ENCODE measurements at places on chromosomes 13 and 19.

DNA sequence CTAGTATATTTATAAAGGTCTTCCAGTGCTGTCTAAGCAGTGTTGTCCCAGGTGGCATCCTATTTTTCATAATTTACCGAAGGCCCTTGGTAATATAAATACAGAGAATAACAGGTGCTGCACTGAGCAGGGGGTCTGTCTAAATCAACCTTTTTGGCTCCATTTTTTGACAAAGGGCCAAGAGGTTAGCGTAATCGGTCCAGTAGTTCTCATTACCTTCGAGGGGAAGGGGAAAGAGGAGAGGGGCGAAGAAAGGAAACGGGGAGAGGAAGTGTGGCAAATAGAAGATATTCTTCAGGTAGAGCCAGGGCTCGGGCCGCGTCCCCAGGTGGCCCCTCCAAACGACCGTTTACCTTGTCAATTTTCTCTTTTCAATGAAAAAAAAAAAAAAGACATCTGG lies 749 bp upstream of the PAN3 start:
- DNase-seq = no peak

- no peak for DNase-seq
These were observed 1075.0 kb downstream of the DIAPH3 start for GRCh38 chr13:59088716-59089115.

- no peak for DNase-seq
These were observed 104.9 kb downstream of the RNF17 start for GRCh38 chr13:24868874-24869273.

GRCh38 chr13:51923983-51924539 lies 62.3 kb downstream of the CCDC70 start:
- no peak for DNase-seq

GRCh38 chr13:65387743-65388347 lies 1842.3 kb downstream of the PCDH9 start:
- DNase-seq = no peak

DNA sequence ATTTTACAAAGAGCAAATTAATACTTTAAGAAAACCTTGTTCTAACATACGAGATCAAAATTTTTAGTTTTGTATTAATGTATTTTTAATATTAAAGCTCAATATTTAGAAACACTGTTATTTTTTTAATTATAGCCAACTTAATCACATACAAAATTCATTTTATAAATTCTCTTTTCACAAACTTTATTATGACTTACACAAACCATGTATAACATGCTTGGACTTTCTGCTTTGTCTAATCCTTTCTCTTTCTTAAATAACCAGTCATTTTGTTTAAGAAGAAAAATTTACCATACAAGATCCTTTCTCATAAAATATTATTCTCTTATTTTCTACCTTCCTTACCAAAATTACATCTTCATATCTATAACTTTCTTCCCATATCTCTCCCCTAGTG lies 62.2 kb downstream of the CYSLTR2 start:
- no peak for DNase-seq

DNA sequence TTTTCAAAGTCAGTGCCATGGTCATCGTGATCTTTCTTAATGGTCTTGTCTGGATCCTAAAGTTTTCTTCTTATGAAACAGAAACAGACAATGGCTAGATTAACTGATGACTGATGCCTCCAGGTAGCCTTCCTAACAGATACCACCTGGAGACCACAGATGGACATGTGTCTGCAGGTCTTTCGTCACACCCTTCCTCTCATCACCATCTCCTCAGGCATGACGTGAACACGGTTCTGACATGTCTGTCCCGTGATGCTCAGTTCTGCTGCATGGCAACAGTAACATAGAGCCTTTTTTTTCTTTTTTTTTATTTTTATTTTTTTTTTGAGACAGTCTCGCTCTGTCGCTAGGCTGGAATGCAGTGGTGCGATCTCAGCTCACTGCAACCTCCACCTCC lies 13.1 kb upstream of the LAMP1 start:
- no peak for DNase-seq

- DNase-seq = no peak
These were observed at the start of gene DPF1 for GRCh38 chr19:38224014-38224862. Gene DPF1 (minus strand): TSS chr19:38224222. CDS start chr19:38224142, 80 bp downstream.

DNA sequence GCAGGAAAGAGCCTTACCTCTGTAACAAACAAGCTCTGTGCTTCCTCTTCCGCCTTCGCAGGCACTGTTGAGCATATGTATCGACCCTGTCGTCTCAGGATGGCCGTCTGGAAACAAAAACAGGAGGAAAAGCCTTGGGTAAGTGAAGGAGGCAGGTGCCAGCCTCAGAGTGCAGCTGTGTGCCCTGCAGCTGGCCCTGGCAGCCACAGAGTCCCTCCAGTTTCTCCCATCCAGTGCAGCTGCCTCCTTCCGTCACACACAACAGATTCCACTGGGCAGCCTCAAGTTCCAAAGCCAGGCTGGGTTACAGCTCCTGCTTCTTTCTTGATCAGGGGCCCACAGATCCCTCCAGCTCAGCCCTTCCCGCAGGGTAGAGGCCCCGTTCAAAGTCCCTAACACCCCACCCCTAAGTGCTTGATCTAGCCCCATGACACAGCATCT lies 47.7 kb downstream of the DOCK9 start:
- no peak for DNase-seq

DNA sequence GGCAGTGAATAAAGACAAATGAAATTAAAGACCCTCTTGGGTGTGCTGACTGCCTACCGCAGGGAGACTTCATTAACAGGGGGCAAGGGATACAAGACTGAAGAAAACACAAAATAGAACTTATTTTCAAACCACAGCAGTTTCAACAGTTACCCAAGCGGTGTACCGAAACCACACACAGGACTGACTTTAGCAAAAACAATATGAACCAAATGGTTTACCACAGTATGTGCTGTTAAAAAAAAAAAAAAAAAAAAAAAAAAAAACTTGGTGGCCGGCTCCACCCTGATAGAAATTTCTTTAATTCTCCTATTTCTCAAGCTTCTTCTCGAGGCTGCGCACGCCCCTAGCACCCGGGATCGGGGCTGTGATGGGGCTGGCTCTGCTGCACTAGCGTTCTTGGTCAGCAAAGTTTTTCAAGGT lies 42.6 kb downstream of the KLF2 start:
- no peak for DNase-seq

DNA sequence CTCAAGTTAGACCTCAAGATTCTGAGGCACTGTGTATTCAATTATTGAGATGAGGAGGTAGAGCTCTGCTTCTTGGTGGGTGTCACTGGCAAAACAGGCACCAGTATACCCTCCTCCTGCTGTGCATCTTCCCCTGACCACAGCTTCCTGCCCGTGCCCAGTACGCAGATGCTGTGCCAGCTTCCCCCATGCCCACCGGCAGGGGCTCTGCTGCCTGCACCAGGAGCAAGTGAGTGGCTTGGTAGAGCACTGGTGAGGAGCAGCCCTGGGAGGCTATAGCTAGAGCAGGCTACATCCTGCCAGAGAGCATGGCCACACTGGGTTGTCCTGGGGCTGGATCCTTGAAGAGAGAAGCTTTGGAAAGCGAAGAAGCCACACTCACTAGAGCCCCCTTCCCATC lies 21.0 kb upstream of the RNF17 start:
- DNase-seq = no peak

DNA sequence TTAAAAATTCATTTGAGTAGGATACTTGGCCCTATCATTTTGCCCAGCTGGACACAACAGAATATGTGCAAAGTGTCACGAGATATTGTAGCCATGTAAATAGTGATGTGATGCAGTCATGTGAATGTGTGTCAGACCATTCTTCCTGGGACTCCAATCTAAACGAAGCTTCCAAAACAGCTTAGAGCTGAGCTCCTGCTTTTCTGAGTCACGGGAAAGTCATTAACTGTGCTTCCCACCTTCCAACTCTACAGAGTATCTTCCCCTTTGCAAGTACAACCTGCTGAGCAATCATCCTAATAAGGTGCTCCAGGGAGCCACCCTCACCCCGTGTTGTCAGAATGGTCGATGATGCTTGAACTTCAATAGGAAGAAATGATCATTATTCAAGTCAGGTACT lies 294.7 kb downstream of the MYO16 start:
- no peak for DNase-seq

DNA sequence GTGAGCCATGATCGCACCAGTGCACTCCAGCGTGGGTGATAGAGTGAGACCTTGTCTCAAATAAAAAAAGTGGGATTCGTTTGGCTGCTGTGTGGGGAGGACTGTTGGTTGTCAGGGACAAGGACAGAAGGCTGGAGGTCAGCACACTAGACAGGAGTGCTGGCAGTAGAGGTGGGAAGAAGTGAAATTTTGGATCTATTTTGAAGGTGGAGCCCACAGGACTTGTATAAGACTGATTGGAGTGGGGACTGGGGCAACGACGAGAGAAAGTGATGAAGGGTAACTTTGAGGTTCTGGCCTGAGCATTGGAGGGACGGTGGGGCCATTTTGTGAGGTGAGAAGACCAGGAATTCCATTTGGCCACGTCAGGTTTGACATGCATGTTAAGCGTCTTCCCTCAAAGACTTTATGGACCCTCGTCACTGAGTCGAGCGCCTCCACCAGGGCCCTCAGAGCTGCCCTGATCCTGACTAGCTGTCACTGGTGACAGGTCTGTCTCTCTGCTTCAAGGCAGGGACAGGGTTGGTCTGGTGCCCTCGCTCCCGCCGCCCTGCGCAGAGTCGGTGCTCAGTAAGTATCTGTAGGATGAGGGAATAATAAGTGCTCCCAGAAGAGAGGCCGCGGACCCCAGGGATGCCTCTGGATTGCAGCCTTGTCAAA lies 673 bp downstream of the CTU1 start:
- no peak for DNase-seq

DNA sequence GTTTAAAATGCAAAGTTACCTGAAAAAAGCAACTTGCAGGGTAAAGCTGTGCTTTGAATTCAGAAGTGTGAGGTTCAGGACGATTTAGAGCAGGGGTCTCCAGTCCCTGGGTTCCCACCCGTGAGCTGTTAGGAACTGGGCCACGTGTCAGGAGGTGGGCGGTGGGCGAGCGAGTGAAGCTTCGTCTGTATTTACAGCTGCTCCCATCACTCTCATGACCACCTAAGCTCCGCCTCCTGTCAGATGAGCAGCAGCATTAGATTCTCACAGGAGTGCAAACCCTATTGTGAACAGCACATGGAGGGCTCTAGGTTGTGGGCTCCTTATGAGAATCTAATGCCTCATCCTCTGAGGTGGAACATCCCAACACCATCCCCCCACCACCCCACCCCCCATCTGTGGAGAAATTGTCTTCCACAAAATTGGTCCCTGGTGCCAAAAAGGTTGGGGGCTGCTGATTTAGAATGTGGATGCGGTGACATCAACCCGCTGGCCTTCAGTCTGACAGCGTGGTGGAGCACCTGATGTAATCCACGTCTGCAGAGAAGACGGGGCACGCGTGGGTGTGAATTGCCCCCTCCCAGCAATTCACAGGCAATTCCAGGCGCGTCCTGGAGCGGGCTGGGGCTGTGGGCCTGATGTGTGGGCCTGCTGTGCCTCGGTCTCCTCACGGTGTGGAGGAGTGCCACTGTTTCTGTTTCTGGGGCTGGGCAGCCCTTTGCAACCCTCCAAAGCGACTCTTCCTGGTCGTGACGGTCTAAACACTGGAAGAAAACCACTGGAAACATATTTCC lies 214.0 kb upstream of the SOX1 start:
- DNase-seq = no peak

DNA sequence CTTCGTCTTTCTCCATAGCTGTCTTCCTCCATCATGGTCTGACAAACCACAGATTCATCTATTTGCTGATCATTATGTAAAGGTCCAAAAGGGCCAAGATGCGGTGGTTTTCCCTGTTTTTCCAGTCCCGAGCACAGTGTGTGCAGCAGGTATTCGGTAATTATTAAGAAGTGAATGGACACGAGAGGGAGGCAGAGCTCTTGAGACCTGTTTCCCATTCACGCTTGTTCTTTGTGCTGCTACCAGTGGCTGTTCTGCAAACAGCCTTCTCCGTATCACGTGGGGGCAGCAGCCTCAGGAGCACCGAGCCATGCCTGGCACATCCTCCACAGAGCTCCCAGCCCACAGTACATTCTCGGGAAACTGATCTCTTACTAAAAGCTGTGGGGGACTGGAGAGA lies 50.3 kb downstream of the CCDC70 start:
- DNase-seq = no peak

GRCh38 chr19:44890366-44891015 lies 563 bp upstream of the TOMM40 start:
- DNase-seq = peak; percentile 95

DNA sequence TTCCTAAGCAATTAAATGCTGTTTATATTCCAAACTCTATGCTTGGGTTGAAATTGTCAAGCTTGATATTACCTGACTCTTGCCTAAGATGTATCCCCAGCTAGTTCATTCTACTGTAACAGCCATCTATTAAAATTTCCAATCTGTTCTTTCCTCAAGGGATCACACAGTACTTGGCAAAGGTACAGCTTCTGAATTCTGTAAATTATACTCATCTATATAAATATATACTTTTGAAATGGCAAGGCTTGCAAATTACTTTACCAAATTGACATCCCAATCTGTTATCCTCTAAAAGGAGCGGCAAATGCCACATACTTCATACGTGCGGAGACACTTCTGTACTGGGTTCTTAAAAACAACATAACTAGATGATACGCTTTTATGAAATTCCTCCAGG lies 330.2 kb downstream of the DNAJC15 start:
- no peak for DNase-seq

DNA sequence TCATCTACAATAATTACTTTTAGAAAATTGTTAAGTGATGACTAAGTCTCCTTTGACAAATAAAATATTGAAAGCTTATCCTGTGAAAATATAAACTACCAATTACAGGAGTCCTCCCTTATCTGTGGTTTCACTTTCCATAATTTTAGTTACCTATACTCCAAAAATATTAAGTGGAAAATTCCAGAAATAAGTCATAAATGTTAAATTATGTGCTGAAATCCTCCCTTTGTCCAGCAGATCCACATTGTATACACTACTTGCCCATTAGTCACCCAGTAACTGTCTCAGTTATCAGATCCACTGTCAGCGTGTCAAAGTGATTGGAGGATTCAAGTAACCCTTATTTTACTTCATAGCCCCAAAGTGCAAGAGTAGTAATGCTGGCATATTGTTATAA lies 98.1 kb downstream of the SERP2 start:
- no peak for DNase-seq

DNA sequence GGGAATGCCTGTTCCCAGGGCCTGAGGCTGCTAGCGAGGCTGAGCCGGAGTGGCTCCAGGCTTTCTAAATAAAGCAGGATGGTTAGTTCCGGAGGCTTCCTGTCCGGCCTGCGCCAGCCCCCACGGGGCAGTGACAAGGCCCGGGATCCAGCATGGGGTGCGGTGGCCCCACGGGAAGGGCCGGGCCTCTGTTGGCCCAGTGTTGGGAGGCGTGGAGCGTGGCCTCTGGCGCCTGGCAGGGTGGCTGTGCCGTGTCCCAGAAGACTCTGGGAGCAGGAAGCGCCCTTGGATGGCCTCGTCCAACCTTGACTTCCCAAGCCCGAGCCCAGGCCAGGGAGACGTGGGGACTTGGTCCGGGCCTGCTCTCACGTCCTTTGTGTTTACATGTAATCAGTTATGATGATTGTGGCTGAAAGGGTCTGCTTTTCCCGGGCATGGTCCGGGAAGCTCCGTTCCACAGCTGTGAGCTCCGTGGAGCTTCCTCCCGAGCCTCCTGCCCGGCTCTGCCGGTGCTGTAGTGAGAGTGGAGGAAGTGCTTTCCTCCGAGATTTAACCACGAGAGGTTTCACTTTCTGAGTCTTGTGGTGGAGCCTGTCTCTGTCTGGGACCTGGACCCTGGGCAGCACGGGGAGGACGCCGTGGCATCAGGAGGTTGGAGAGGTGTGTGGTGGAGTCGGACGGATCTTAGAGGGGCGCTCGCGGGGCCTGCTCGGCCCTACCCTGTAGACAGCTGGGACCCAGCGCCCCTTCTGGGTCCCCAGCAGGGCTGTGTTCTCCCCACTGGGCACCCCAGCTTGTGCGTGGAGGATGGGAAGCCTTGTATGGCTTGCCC lies 4.6 kb downstream of the GNA11 start:
- no peak for DNase-seq

GRCh38 chr19:47093841-47094240 lies 19.7 kb downstream of the ZC3H4 start:
- no peak for DNase-seq

All from AG09319 (cell line).